Occipital lobe (tissue), 3 donors: ENCODE measurements at places on chromosomes 7 and 10. TPM values are rescaled to one million over a fixed set of nuclear protein-coding genes. Genes with fewer than 3 reads are reported as not detected.

DNA sequence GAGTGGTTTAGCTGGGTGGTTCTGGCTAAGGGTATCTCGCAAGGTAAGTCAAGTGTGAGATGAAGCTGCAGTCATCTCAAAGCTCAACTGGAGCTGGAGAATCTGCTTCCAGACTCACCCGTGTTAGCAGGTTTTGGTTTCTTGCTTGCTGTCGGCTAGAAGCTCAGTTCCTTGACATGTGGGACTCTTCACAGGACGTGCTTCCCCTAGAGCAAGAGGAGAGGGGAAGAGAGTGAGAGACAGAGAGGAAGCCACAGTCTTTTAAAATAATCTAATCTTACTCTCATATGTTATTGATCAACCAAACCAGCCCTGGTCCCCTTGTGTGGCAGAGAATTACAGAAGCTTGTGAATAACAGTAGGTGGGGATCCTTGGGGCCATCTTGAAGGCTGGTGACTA is 199.5 kb downstream of the REEP3 start:
- no peak for DNase-seq

GRCh38 chr10:12513003-12513365 is 163.6 kb downstream of the CAMK1D start:
- DNase-seq, result no peak

- no peak for DNase-seq
Measured at GRCh38 chr10:59383436-59383835, 21.1 kb upstream of the FAM13C start.

Gene FAM13C
- 24.3 TPM for total RNA-seq

- no peak for DNase-seq
Measured at GRCh38 chr7:36440880-36441279, 51.2 kb downstream of the ANLN start.

- no peak for DNase-seq
Measured at GRCh38 chr7:17963281-17963680, 23.0 kb upstream of the SNX13 start.

DNA sequence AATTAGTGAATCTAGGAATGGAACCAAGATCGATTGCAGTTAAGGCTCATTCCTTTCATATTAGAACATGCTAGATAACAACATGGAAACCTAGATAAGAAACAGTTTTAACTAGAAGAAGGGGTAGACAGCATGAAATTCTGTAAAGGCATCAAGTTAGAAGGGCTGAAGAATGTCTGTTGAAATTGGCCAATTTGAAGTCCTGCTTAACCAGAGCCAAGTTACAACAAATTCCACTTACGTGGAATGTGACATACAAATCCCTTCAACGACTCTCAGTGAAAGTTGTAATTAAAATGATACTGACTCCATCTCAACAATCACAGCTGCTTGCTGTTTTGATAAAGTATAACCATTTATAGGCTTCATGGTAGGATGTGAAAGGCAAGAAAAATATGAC is 1065.7 kb downstream of the DNAJB9 start:
- no peak for DNase-seq

DNA sequence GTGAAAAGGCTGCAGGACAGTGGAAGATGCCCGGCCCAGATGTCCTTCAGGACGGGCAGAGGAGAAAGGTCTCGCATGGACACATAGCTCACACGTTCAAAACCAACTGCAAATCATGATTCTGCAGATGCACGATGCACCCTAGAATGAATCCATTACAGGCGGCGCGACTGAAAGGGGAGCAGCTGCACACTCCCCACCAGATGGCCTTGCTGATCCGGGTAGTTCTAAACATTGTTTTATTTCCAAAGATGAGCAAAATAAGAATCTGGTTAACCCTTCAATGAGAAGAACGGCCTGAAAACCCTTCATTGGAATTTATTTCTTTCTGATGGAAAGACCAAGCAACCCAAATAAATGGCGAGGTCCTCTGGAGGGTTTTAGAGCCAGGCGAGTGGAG is 33.8 kb downstream of the CHST15 start:
- no peak for DNase-seq

DNA sequence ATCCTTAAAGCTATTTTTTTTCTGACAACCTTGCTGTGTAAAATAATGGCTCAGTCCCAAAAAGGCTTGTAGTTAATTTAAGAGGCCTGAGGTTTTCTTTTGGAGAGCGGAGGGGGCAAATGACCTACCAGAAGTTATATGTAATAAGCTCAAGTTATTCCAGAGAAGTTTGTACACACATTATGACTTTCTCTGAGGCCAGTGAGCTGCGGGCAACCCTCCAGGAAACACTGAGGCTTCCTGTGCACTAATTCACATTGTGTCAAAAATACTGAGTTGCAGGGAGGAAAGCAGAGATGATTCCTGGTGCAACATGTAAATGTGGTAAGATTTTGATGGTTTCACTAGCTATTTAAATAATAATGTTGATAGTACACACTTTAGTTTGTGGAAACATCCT is 188.6 kb downstream of the DIP2C start:
- no peak for DNase-seq

- peak; percentile 18 for DNase-seq
Measured at GRCh38 chr7:5629941-5630340, 151.5 kb downstream of the RNF216 start.

GRCh38 chr7:134044682-134045081 is 82.5 kb upstream of the LRGUK start:
- no peak for DNase-seq

DNA sequence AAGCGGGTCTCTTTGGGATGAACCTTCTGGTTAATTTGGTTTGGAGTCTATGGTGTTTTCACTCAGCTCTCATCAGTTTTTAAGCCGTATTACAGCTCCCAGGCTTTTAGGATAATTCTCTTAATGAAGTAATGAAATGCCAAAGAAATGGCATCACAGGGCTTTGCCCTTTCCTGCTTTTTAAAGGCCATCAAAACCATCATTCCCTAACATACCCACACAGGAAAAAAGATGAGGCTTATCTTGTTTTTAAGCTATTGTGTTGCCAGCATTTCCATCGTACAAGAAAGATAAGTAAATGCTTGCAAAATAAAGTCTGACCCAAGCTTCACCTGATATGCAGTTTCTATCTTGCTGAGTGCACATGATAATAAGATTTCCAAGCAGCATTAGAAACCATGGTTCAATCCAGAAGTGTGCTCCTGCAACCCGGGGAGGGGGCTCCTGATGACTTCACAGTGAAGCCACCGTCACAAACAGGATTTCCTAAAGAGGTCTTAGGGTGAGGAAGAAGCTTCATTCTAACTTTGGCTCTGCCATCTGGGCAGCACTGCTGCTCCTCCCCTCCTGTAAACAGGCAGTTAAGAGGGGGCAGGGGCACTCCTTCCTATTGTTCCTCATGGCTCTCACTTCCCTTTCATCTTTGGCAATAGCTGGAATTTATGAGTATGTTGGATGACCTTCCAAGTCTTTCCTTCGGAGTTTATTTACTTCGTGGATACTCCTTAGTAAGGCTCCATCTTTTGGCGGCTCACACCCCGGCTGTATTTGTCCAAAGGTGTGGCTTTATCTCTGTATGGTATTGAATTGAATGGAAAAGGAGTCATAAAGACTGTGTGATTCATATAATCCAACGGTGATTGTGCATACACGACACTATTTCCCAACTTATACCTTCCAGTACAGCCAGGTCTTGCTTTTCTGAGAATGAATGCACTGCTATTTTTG is 55.2 kb upstream of the FAM133B start:
- DNase-seq, result no peak

- DNase-seq, result no peak
Measured at GRCh38 chr7:24826662-24827020, 69.4 kb upstream of the GSDME start.
